ENCODE measurements at places on chromosomes 6 and 20. TPM values are rescaled to one million over a fixed set of nuclear protein-coding genes. Genes with fewer than 3 reads are reported as not detected.

The DLL1 gene
- 11.8 TPM for total RNA-seq

The HDAC2 gene
- total RNA-seq: 71.2 TPM

The KIF6 gene
- total RNA-seq: 2.3 TPM

The CLVS2 gene
- 0.27 TPM for total RNA-seq

The ANGPT4 gene
- 0.58 TPM for total RNA-seq

The LPA gene
- total RNA-seq: not detected

The NRSN1 gene
- total RNA-seq: 0.40 TPM

The GRM4 gene
- total RNA-seq: not detected

The DYNLT2 gene
- 3.1 TPM for total RNA-seq

The HSPA12B gene
- total RNA-seq: 9.6 TPM

The TTK gene
- total RNA-seq: 0.32 TPM

The HECA gene
- 36.1 TPM for total RNA-seq

The SLC35D3 gene
- 0.12 TPM for total RNA-seq

The TMEM217 gene
- total RNA-seq: not detected

The TFAP2A gene
- 0.31 TPM for total RNA-seq

The ENPP3 gene
- 0.39 TPM for total RNA-seq

The BCAS1 gene
- 1.0 TPM for total RNA-seq

The COL21A1 gene
- 5.3 TPM for total RNA-seq

The FBXO9 gene
- 95.9 TPM for total RNA-seq

The ACTL10 gene
- 2.7 TPM for total RNA-seq

The PTK6 gene
- total RNA-seq: not detected

The LGSN gene
- not detected for total RNA-seq

The SUN5 gene
- not detected for total RNA-seq

The RIPPLY2 gene
- total RNA-seq: 2.3 TPM

The DPPA5 gene
- not detected for total RNA-seq

The SEMG1 gene
- total RNA-seq: not detected

The LIN28B gene
- total RNA-seq: not detected

The SNX9 gene
- total RNA-seq: 94.0 TPM

The SYCP2 gene
- total RNA-seq: 4.7 TPM

The PDYN gene
- not detected for total RNA-seq

The MOCS3 gene
- 5.0 TPM for total RNA-seq

The ADAM33 gene
- 15.9 TPM for total RNA-seq

The OR12D3 gene
- not detected for total RNA-seq

The MCHR2 gene
- total RNA-seq: not detected

The CD24 gene
- total RNA-seq: 3.1 TPM

The KCNQ5 gene
- 1.9 TPM for total RNA-seq

The NKX2-4 gene
- not detected for total RNA-seq

The CTAGE9 gene
- total RNA-seq: not detected

The KIF13A gene
- total RNA-seq: 87.0 TPM

The TMEM200A gene
- total RNA-seq: 1.1 TPM

The TSBP1 gene
- total RNA-seq: not detected

The ARFGEF3 gene
- total RNA-seq: 2.4 TPM

The OR2J3 gene
- total RNA-seq: not detected

The PRR3 gene
- total RNA-seq: 3.9 TPM

The SLC26A8 gene
- not detected for total RNA-seq
